ENCODE measurements at places on chromosomes 6 and 20.
A peak's percentile ranks its signal among the peaks of the same experiment; 100 is the strongest.

DNA sequence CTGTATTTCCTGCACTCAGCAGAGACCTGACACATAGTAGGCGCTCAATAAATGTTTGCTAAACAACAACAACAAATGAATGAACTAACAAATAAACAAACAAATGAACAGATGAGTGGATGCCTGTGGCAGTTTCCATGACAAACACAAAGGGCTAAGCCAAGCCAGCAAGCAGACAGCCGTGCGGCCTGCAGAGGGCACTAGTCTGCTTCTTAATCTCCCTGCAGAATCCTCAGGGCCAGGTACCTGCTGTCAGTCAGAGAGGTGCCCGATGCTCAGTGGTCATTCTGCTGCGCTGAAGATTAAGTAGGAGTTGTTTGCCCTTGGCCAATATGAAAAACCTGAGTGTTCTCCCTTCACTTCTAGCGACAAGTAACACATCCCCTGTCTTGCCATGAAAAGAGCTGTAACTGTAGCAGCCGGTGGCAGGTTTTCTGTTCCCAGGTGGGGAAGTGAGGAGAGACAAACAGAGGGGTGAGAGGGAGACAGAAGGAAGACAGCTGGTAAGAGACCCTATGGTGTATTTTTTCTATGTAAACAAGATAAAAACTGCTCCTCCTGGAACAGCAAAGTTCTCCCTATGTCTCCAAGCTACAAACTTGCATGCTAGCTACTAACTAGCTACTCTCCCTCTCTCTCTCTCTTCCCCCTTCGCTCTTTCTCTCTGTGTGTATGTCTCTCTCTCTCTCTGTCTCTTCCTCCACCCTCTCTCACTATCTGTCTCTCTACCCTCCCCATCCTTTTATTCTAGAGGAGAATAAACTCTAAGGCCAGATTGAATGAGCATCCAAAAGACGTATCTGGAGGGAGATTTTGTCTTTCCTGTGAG lies at the start of gene MC3R:
Gene MC3R, plus strand, starts transcription at position 779 of the 829 bp plus-strand sequence. CDS start 112 bp downstream, outside the sequence.
- DNase-seq, result peak; percentile 14

GRCh38 chr20:35306931-35307517 lies 14.8 kb upstream of the FAM83C start:
- no peak for DNase-seq

DNA sequence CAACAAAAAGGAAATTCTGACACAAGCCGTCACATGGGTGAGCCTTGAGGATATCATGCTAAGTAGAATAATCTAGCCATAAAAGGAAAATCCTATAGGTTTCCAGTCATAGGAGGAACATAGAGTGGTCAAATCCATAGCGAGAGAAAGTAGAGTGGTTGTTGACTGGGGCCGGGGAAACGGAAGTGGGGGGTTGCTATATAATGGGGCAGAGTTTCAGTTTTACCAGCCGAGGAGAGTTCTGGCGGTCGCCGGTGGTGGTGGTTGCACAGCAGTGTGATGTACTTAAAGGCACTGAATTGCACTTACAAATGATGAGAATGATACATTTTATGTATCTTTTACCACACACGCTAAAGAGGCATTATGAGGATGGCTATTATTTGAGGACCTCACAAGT lies 4.9 kb downstream of the GPR31 start:
- no peak for DNase-seq

GRCh38 chr6:25085756-25086155 lies 150.0 kb upstream of the RIPOR2 start:
- DNase-seq, result no peak

GRCh38 chr20:44750081-44750805 lies 4.6 kb downstream of the KCNK15 start:
- DNase-seq, result no peak

DNA sequence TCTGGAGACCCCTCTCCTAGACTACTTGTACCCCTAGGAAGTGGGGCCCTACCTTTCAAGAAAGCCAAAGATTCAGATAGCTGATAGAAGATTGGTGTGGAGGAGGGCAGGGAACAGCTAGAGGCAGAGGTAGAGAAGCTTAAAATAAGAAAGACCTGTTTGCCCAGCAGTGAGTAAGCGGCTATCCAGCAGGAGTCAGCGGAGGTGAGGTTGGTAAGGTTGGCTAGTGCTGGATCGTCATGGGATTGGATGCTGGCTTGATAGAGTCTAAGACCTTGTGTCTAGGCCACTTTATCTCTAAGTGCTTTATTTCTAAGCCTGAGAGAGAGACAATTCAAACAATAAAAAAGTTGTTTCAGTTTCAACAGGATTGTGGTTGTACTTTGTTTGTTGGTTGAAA lies 19.1 kb downstream of the ANKS1A start:
- DNase-seq, result no peak

DNA sequence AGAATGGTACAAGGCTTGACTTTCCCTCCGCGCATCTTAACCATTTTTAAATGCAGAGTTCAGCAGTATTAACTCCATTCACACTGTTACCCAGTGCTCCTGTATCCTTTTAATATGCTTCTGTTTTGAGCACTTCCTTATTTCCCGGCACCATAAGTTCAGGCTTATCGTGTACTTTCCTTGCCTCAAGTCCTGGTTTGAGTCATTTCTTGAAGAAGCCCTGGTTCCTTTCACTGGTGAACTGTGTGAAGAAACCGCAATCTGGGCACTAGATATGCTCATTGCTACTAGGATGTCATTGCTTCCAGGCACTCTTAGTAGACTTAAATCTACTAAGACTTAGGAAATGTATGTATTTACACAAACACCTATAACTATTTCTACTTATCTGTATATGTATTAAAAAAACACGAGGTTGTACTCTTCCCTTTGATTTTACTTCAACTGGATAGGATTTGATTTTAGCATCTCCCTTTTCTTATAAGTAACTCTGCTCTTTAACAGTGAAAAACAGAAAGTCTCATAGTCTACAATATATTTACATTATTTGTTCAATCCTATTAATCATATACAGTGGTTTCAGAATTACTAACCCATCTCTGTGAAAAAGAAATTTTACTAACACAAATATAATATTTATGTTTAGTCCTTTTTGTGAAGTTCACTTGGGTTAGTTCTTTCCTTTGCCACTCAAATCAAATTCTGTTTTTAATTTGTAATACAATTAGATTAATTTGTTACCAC lies 135.5 kb downstream of the CDKAL1 start:
- DNase-seq, result no peak

DNA sequence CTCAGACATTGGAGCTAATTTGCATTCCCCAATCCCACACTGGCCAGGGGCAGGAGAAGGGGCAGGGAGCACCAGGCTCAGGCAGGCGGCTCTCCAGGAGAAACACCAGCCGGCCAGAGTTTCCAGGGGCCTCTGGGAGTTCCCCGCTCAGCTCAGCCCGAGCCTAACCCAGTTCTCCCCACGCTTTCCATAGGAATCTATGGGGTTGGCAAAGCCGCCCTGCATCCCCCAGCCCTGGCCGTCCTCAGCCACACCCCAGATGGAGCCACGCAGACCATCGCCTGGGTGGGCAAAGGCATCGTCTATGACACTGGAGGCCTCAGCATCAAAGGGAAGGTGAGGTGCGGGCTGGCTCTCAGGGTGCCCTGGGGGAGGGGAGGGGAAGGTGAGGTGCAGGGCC lies 8.2 kb downstream of the NPEPL1 start:
- DNase-seq, result no peak

GRCh38 chr20:22579119-22579427 lies 5.3 kb downstream of the FOXA2 start:
- DNase-seq, result no peak

DNA sequence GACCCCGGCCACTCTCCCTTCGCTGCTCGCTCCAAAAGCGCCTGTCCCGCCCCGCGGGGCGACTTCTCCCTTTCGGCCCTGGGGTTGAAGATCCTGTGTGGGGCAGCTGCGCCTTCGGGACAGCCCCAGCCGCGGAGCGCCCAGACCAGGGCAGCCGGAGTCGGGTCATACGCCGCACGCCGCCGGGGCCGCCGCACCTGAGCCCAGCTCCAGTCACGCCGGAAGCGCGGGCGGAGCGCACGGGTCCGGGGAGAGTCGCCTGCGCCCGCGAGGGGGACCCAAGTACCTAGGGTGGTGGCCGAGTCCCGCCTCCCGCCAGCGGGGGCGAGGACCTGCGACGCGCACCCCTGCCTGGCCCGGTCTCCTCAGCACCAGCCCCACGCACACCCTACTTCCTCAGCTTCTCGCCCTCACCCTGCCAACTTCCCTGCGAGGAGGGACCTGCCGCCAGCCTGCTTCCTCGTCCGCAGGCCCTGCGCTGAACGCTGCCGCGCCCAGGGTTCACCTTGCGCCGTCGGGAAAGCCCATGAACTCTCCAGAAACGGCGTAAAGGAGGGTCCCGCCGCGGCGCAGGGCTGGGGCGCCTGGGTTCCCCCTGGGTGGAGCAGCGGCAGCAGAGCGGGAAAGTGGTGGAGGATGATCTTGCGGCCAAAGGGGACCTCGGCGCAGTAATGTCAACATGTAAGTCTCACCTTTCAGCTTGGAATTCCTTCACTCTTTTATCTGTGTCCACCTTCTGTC lies at the start of gene ADGRG6:
Gene ADGRG6, plus strand, starts transcription at position 357 of the 741 bp plus-strand sequence. Its CDS starts 323 bp downstream, at position 680.
- DNase-seq, result peak; percentile 78

DNA sequence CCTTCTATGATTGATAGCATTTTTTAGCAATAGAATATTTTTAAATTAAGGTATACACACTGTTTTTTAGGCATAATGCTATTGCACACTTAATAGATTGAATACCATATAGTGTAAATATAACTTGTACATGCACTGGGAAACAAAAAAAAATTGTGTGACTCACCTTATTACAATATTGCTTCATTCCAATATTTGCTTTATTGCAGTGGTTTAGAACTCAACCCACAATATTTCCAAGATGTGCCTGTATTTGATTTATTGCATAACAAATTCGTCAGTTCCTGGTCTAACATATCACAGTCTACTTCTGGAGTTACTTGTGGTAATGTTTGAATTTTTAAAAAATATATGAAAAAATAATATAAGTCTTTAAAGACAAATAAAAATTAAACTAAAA lies 41.9 kb upstream of the DEFB112 start:
- DNase-seq, result no peak

DNA sequence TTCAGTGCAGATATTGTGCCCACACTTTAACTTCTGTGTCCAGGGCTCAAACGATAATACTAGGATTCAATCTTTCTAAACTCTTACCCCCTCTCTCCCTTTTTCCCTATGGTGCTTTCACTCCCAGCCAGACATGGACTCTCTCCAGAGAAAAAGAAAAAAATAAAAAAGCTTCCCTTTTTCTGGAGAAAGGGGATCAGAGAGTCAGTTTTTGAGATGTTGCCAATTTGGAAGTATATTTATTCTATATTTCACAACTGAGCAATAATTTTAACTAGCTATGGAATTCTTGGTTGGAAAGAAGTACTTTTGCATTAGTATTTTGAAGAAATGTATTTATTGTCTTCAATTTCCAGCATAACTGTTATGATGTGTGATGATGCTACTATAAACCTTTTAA lies 72.2 kb upstream of the ZFP64 start:
- DNase-seq, result no peak

GRCh38 chr6:157909282-157909664 lies 72.4 kb upstream of the SYNJ2 start:
- DNase-seq, result no peak

- no peak for DNase-seq
These were observed 5.5 kb downstream of the HTR1B start for GRCh38 chr6:77457720-77458349.

- no peak for DNase-seq
These were observed 119.9 kb downstream of the ZMYND8 start for GRCh38 chr20:47236639-47236900.

DNA sequence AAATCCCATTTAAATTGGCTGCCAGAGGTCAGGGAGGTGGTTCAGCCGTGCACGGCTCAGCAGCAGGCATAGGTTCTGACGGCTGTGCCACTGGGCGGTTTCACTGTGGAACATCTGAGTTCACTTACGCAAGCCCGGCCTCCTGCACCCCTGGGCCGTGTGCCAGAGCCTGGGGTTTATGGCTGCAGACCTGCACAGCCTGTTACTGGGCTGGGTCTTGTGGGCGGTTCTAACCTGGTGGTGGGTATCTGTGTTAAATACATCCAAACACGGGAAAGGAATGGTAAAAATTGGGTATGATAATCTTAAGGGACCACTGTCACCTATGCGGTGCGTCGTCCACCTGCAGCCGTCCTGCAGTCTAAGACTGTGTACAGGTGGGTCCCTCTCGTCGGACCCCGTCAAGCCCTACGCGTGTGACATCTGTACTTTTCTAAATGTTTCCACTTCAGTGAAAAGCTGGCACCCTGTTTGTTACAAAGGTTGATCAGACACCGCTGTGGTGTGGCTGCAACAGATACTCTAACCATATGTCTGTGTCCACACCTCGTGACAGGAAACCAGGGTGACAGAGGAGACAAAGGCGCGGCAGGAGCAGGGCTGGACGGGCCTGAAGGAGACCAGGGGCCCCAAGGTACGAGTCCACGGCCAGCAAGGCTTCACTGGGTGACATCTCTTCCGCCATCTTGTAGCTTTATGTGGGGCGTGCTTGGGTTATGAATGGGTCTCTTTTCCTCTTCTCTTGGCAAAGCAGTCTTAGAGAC lies 21.5 kb downstream of the COL9A3 start:
- peak; percentile 4 for DNase-seq

GRCh38 chr6:153028286-153028685 lies 25.8 kb upstream of the MTRF1L start:
- no peak for DNase-seq

GRCh38 chr20:13054011-13054410 lies 45.2 kb downstream of the SPTLC3 start:
- DNase-seq, result no peak

- DNase-seq, result no peak
These were observed 186.7 kb downstream of the GJA10 start for GRCh38 chr6:90080876-90081481.

- no peak for DNase-seq
These were observed 32.1 kb downstream of the TXNDC5 start for GRCh38 chr6:7878401-7878964.

DNA sequence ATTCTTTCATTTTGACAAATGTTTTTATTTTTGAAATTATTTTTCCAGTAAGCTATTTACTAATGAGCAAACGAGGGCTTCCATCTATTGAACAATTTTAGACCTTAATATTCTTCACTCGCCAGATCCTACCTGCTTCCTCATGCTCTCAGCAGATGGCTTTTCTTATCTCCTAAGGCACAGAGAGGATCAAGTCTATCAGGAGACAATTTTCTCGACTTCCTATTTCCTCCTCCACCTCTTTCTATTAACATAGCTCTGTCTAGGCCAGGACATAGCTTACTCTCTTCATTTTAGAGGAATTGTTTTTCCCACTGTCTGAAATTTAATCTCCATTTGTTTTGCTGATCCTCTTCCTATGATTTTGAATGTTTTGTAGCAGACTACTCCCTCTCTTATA lies 87.0 kb upstream of the MAN1A1 start:
- no peak for DNase-seq

DNA sequence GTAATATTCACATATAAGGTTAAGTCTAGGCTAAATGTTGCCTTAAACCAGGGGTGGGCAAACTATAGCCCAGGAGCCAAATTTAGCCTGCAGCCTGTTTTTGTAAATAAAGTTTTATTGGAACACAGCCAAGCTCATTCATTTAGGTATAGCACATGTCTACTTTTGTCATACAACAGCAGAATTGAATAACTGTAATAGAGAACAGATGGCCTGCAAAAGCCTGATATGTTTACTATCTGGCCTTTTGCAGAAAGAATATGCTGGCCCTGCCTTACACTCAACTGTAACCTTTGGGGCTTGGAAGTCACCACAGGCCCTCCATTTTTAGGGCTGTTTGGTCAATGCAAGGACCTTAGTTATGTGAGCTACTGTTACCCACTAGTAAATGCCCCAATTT lies 17.7 kb upstream of the BCLAF1 start:
- no peak for DNase-seq

All from DMS79 treated with DMSO at 0.1 percent for 48 hours (cell line).